ENCODE measurements at places on chromosomes 3 and 15.
A peak's percentile ranks its signal among the peaks of the same experiment; 100 is the strongest.

GRCh38 chr3:190560013-190560895, 46.4 kb downstream of the IL1RAP start:
- no peak for DNase-seq

DNA sequence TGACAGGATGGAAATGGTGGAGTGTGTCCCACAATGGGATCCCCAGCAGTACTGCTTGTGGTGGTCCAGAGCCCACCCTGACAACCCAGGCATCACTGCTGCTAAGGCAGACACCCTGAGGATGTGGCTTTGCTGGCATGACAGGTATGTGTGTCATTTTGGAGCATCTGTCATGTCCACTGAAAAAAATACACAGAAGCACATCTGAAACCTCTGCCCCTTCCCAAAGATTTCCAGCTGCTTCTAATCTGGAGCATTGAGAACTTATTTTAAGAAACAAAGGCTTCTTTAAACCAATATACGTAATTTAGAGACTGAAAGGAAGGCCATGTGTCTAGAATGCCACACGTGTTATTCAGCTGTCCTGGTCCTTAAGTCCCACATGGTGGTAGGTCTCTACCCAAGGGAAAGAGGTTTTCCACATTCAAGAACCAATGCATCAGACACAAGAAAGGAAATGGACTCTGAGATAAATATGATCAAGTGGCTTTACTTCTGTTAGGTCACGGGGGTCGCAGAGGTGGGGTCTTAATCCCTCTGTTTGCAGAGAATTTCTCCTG, 88.3 kb downstream of the PDZRN3 start:
- DNase-seq: no peak

DNA sequence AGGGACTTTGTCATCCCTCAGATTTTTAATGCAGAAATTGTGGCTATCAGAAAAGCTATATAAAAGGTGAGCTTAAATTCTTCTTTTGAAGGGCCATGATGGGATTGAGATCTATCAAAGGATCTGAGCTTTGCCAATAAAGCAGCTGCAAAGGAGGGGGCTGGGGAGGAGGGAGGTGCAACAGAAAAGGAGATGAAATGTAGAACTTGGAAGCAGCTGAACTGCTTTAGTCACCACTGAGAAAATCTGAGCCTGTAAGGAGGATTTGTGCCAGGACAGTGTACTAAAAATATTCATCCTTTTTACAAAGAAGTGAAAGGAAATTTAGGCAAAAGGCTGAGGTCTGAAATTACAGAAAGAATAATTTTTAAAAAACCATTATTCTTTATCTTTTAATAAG, 10.4 kb downstream of the TSPAN3 start:
- no peak for DNase-seq

DNA sequence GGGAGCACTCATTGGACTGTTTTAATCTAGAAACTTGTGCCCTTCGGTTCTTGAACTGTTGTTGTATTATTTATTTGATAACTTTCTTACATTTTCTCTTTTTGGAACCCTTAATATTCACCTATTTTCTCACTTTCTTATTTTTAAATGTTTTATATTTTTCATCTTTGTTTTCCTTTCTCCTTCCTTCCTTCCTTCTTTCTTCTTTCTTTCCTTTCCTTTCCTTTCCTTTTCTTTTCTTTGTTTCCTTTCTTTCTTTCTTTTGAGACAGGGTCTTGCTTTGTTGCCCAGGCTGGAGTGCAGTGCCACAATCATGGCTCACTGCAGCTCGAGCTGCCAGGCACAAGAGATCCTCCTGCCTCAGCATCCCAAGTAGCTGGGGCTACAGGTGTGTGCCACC, 108.5 kb downstream of the TBC1D2B start:
- no peak for DNase-seq

DNA sequence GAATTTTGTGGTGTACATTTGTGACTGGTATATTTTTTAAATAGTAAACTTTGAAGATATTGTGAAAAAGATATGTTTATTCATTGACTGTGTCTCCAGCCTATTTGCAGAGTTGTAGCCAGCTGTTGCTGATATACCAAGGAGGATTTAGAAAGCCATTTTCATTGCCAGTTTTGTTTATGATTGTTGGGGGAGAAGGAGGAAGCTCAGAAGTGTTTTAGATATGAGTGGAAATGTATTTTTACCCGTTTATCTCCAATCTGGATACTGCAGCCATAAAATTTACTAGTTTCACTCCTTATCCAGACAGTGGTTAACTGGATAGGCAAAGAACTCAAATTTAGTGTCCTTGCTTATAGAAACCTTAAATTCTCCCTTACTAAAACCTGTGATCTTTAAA, 18.8 kb downstream of the ATP11B start:
- no peak for DNase-seq

DNA sequence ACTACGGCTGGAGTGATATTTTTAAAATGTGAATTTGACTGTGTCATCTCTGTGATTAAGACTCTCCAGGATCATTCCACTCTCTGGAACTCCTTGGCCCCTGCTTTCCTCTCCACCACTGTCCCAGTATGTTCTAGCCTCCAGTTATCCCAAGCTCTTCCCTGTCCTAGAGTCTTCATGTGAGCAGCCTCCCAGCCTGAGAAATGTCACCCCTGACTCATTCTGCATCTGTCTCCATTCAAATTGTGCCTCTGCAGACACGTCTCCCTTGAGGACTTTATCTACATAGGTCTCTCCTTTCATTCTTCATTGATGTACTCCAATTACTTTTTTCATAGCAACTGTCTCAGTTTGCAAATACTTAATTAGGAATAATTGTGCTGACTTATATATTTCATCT, 317.7 kb upstream of the ADAMTS9 start:
- DNase-seq: no peak

DNA sequence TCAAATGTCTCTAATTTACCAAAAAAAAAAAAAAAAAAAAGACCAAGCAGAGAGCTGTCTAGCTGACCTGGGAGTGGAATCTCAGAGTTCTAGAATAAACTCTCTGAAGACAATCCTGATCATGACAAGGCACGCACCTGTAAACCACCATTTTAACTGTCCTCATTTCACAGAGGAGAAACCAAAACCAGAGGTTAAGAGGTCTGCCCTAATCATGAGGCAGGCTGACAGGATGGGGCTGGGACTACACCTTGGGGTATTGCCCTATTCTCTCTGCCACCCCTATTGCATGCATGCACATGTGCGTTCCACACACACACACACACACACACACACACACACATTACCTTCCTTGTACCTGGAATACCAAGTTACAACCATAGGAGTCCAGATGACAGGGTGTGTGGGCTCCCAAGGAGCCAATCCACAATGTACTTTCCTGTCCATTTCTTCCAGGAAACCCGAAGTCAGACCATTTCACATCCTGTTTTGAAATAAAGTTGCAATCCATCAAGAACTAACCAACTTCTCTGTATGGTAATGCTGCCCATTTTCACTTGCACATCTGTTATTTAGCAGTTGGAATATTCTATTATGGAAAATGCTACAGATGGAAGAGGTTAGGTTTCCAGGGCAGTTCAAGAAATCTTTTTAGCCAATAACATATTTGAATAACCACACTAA, 34.6 kb downstream of the HSPBAP1 start:
- DNase-seq: no peak

DNA sequence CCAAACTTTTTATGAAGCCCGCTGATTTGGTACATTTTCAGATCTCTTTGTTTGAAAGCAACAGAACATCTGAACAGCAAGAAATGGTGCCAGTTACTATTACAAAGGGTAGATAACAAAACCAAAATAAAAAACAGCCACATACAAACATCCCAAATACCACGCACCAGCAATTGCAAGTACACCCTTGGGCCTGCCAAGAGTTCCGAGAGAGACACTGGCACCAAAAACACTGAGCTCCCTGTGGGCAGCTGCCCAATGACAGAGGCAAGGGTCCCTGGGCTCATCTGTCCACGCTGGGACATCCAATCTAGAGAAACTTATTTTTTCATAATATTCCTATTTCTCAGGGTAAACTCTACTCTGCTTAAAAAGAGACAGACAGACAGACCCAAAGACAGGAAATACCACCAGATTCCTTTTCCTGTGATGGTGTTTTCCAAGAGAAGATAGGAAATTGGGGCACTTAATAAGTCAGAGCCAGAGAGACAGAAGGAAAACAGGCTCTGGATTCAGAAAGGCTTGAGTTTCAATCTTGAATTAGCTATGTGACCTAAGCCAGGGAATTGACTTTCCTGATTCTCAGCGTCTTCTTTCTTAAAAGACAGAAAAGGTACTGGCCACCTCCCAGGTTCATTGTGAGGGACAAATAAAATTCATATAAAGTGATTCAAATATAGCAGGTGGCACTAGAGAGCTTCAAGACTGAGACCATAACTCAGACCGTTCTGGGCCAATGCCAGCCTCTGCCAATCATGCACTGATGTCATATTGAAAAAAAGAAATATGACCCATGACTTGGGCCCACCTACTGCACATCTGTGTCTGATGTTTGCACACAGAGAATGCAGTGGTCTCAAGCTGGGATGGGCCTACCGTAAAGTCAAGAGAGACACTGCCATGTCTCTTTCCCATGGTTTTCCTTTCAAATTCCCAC, 61.3 kb downstream of the FOXP1 start:
- no peak for DNase-seq

DNA sequence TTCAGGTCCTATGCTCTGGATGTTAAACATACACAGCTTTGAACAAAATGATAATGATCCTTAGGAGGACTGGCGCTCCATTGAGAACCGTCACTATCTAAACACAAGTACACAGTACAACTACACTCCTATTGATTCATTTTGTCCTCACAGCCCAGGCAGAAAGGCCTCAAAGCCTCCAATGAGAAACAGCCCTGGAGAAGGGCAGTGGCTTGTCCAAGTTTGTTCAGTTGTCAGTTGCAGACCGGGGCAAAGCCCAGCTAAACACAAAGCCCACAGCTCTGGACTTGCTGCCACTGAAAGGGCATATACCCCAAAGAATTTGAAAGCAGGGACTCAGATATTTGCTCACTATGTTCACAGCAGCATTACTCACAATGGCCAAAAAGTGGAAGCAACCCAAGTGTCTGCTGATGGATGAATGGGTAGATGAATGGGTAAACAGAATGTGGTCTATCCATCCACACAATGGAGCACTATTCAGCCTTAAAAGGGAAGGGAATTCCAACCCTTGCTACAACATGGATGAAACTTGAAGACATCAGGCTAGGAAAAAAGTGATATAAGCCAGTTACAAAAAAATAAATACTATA, 34.7 kb downstream of the NUP210 start:
- no peak for DNase-seq

- DNase-seq: no peak
Measured at GRCh38 chr15:58431221-58432149, at the start of gene LIPC. LIPC (plus strand) TSS chr15:58431991; CDS start chr15:58432033, 42 bp downstream.

- peak; percentile 68 for DNase-seq
Measured at GRCh38 chr3:169264711-169265110, 398.8 kb downstream of the MECOM start.

DNA sequence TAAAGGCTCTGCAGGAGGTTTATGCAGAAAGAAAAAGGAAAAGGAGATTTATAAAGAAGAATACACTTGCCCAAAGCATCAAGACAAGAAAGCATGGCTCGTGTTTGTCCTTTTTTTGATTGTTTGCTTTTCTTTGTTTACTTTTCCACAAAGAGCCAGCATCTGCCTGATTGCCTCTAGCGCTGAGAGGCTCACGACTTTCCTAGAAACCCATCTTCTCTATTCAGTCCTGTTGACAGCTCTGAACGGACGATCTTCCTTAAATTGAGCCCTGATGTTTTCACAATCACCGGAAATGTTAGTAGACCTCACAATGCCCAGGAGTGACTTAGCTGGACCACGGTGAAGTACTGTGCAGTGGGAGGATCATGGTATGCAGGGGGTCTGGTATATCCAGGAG, 12.4 kb downstream of the GP5 start:
- DNase-seq: no peak

- no peak for DNase-seq
Measured at GRCh38 chr15:80891006-80891405, 98.6 kb downstream of the MESD start.

GRCh38 chr3:195046441-195046840, 224.5 kb downstream of the XXYLT1 start:
- no peak for DNase-seq

GRCh38 chr3:63135367-63135766, 142.7 kb upstream of the SYNPR start:
- DNase-seq: no peak

DNA sequence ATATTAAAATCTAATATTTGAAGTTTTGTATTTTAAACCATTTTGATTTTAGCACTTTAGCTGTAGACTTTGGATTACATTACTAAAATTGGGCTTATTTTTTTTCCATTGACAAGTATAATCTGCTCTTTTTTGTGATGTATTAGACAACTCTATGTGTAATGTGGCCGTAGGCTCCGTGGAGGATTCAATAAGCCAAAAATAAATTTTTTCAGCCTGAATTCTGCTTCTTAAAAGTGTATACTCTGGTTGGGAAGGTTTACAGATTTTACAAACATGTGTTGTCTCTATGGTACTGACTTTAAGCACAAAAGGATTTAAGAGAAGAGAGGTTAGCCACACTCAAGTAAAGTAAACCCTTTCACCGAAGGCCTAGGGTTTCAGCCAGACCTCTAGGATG, 110.8 kb downstream of the PLCL2 start:
- DNase-seq: no peak

GRCh38 chr3:111932946-111933345, 45.9 kb upstream of the ABHD10 start:
- DNase-seq: no peak

DNA sequence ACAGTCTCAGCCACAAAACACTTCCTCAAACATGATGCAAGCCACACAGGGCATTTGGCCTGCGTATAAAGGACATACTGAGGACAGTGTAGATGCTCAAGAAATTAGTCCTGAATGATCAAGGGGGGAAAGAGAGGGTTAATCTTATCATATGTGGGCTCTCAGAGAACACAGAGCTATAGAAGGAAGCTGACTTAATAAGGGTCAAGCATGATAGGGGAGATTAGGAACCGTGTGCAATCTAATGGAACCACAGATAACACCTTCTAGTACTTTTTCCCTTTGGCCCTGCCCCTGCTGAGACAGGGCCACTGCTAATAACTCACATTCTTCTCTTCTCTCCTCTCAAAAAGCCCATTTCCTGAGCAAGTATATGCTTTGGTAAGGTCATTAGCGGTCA, 114.1 kb upstream of the ADAMTS9 start:
- no peak for DNase-seq

- DNase-seq: no peak
Measured at GRCh38 chr3:72275331-72275751, 490.4 kb upstream of the PROK2 start.

GRCh38 chr15:29822684-29823459, 604 bp upstream of the TJP1 start:
- DNase-seq: no peak
